LHCN-M2 (cell line): ENCODE measurements at places on chromosomes 3 and 15. TPM values are rescaled to one million over a fixed set of nuclear protein-coding genes. Genes with fewer than 3 reads are reported as not detected.

DNA sequence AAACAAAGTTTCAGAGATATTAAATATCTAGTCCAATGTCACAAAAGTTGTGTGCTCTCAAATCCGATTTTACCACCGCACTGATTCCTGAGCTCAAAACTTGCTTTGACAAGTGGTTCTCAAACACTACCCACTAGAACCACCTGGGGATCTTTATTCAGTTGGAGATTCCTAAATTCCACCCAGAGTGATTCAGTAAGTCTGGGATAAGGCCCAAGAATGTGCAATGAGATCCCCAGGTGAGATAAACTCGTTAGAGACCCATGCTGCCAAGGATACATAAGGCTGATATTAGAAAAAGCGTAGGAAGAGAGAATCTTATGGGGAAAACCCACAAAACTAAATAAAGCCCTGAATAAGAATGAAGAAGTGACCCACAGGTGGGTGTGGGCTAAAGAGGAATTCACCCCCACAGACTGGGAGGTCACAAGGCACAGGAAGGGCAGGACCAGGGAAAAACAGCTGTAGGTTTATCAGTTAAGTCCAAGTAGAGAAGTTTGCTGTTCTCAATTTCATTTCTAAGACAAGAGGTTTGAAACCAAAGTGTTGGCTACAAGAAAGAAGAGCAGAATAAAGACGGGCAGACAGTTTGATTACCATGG, 11.5 kb upstream of the RPS17 start:
- no peak for DNase-seq

The KLHL24 gene
- 15.3 and 20.3 TPM in 2 replicates for total RNA-seq

DNA sequence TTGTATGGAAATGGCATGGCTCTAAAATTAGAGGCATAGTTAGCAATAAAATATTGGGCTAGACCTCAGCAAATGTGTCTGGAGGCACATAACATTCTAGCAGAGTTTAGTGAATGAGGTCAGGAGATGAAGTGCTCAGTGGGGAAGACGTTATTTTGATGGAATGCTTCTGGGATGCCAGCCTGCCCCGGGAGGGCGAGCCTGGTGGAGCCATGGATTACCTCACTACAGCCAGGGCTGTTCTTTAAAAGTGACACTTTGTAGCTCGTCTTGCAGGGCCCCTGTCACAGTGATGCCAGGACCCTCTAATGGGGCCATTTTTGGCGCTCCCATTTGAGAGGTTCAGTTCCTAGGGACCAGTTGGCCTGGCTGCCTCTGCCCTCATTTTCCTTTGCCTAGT, 48.5 kb downstream of the PXYLP1 start:
- DNase-seq = peak; percentile 59

The EPHB1 gene
- total RNA-seq = 0.57 and 0.77 TPM in 2 replicates

The ANKDD1A gene
- total RNA-seq = 1.9 and 2.8 TPM in 2 replicates

- peak; percentile 96 for DNase-seq
These were observed 44.4 kb downstream of the FLNB start for GRCh38 chr3:58052373-58053273.

DNA sequence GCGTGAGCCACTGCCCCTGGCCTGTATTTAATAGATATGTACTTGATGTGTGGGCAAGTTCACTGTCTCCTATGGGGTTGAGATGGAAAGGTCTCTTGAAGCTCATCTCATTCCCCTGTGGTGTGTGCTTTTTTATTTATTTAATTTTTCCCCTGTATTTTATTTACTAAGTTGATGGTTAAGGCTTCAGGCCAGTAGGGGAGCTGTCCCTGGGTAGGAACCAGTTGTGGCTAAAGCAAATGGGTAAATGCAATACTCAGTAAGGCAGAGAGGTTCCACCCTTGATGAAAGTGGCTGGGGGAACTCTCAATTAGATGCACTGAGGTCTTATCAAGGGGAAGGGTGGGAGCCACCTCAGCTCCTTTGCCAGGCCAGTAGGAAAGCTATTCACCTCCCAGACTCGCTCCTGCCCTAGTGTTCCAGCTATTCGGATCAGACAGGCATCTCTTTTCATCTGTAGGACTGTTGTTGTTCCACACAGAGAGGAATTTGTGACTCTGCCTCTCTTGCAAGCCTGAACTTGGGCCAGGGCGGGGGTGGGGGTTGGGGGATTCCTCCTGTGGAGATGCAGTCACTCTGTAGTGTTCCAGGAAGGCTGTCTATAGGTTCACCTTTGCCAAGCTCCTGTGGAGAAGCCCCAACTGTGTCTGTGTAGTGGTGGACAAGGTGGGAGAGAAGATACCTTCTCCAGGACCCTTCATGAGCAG, 26.1 kb downstream of the PCCB start:
- DNase-seq = no peak

DNA sequence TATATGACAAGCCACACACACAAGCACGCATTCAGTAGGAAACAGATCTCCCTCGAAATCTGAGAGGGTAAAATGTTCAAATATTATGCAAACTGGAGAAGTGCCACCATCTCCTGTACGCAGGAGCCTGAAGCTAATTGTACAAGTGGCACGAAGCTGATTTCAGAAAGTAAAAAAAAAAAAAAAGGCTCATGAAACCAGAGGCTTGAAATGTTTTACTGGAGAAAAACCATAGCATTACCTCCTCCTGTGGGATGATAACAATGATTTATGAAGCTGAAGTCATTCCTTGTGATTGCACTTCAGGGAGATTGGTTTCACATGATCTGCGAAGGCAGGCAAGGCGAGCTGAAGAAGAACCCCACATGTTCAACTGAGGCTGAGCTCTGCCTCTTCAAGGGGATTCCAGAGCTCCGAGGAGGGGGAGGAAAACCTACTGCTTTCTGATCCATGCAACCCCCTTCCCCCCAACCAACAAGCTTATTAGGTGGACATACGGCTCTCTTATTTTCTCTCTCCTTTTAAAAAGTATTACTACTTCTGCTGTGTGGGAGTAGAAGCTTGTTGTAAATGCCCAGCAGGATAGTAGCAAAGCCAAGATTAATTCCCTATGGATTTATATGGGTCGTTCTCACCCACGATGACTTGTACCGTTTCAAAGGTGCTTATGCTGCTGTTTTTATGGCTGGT, 101.1 kb downstream of the GREM1 start:
- peak; percentile 40 for DNase-seq

DNA sequence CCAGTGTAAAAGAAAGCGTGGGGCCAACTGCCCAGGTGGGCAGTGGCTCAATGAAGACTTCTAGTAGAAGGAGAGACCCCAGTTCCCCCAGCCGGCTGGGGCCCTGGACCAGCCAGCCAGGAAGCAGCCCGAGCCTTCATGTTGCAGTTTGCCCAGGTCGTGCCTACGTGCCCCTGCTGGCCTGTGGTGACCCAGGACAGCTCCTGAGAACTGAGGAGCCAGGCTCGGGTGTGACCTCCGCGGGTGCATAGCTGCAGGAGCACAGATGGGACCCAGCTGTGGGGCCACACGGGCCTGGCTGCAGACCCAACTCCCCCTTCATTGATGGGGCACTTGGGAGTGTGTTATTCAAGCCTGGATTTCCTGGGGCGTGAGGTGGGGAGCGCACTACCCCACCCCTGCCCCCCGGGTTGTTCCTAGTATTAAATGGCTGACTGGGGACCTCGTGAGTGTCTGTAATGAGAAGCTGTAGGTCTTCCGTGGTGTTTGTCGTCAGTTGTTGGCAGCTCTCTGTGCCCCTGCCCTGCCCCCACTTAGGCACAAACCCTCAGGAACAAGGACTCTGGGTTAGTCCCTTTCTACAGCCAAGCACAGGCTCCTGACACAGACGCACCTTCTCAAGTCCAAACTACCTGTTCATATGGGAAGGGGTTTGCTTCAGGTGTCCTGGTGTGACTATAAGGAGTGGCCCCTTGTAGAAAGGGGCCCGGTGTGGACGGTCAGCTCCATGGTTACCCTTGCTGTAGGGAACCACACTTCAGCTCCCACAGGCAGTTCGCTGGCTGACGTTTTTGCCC, 39.1 kb downstream of the IDH2 start:
- DNase-seq = no peak

The TNFAIP8L3 gene
- total RNA-seq = 141 and 162 TPM in 2 replicates

GRCh38 chr3:109631897-109632296, 294.6 kb upstream of the DPPA4 start:
- no peak for DNase-seq

DNA sequence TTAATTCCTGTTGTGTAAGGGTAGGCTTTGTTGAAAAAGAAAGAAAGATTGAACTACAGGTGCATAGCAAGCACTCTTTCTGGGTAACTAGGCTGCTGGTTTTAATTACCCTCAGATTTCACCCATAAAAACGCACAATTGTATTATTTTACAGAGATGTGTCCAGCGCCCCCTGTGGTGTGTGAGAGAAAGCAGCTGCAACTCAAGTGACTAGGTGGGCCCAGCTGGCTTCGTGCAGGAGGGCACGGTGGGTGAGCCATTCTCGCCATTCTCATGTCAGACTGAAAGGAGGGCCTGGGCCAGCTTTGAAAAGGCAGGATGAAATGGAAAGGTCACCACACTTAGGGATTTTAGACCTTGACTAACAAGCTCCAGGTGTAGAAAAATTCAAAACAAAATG, 122.6 kb downstream of the LRIG1 start:
- DNase-seq = no peak

DNA sequence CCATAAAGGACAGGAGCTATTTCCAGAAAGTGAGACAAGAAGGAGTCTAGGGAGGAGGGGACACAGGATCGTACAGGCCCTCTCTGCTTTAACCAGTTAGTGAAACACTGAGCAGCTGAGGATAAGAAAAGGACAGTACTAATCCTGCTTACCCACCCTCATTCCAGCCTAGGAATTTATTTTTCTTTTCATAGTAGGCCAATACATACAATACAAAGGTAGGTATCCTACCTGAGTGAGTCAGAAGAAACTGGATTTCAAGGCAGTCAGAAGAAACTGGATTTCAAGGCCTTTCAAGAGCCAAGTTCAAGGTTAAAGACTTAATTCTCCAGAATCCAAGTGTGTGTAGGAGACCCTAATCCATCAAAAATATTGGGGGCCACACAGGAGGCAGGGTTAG, 65.3 kb downstream of the EOMES start:
- no peak for DNase-seq

DNA sequence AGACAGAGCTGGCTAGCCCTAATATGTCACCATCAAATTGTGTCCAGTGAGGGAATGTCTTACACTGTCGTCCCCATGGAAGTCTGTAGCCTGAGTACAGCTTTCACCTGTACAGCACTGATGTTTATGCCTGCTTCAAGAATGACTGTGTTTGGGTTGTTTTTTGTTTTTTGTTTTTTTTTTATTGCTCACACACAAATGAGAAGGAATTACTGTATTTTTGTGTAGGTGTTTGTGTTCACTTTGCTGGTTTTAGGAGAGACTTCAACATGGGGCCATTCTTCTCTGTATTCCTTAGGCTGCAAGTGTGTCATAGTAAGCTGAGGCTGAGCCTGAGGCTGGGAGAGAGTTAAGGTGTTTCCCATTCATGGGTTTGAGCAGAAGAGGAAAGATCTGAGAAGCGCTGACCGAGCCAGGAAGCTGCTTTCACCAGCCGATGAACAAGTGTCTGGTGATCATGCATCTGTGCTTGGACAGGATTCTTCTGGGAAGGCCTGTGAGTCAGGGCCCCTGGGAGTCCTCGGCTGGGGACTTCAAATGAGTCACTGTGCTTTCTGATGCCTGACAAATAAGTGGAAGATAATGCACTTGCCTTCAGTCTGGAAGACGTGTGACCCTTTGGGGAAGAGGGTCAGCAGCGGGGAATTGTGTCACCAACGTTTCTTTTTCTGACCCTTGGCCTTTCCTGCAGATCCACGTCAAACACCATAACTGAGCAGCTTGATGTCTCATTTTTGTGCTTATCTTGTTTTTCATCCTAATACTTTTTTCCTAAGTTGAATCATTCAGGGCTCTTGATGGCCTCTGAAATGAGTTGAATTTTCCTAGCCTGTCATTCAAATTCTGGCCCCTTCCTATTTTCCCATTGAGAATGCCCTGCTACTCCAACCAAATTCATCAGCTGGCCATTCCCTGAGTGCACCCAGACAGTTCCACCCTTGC, 36.7 kb upstream of the ZBTB38 start:
- DNase-seq = peak; percentile 98

DNA sequence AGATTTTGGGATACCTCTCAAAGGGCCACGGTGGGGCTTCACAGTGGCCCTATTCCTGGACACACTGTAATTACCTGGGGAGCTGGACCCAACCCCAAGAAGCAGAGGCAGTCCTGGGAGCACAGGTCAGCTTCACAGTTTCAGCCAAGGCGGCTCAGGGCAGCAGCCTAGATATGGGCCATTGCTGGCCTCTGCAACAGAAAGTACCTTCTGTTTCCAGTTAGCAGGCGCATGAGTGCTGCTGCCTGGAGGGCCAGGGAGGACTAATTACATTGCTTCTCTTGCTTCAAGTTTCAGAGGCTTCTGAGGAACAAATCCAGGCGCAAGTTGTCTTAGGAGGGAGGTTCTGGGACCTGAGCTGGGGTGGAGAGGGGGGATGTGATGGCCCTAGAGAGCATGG, 13.5 kb upstream of the DUSP7 start:
- no peak for DNase-seq

- DNase-seq = no peak
These were observed 114.2 kb downstream of the PGPEP1L start for GRCh38 chr15:98893401-98893800.

DNA sequence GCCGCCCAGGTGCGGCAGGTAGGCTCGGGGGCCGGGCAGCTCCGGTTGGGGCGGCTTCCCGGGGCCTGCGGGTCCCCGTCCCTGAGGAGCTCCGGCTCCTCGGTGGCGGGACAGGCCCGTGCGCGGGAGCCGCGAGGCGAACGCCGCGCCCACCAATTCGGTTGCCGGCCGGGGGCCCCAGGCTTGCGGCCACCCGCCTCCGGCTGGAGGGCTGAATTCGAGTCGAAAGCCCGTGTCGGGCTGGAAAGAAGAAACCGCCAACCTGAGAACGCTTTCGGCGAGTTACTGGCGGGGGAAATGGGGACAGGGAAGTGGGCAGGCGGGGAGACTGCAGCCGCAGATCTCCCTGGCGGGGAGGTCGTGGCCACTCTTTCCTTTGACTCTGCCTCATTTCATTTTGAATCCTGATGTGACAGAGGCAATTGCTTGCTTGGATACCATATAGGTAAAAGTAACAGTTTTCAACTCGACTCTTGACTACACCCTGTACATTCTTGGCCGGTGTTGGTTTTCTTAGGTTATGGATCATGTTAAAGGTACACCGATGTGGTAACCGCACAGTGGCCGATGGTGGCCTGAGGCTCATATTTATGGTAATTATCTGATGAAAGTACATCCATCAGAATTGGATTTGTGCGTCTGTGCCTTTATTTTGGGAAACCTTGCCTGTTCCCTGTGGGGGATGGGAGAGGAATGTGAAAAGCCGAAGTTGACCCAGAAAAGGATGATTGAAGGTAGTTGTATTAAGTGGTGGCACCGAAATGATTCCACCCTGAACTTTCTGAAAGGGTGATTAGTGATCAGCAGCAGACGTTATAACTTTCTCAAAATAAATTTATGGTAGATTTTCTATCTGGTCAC, 1.7 kb downstream of the B3GNT5 start:
- DNase-seq = peak; percentile 38

GRCh38 chr15:41568350-41569017, 9.5 kb downstream of the TYRO3 start:
- DNase-seq = no peak

GRCh38 chr15:69852916-69853315, 244.8 kb downstream of the TLE3 start:
- DNase-seq = no peak

The MGA gene
- total RNA-seq = 18.4 and 40.7 TPM in 2 replicates

The OPA1 gene
- total RNA-seq = 55.4 and 60.7 TPM in 2 replicates
